ENCODE measurements at places on chromosomes 2 and 18.

- DNase-seq: no peak
These were observed 228.3 kb downstream of the SEPTIN10 start for GRCh38 chr2:109385506-109385905.

DNA sequence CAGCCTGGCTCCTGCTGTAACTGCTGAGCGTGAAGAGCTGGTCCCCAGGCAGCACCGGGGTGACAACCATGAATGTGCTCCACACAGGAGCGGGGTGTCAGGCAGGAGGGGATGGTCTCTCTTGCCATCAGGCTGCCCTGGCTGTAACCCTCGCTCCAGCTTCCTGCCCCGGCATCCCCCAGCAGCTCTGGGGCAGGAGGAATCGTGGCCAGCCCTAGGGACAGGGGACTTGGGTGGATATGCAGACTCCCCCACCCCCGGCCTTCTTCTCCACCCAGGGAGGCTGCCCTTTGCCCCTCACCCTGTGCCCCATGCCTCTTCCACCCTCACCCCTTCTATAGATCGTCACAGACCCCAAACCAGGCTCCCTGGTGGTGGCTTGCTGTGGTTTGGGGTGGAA, 69.4 kb upstream of the SMAD7 start:
- DNase-seq: no peak

- no peak for DNase-seq
These were observed 101.7 kb upstream of the FZD7 start for GRCh38 chr2:201931951-201932350.

GRCh38 chr2:37231241-37232130, at the start of the genes CEBPZ and NDUFAF7:
CEBPZ (minus strand) TSS chr2:37231596; CDS start chr2:37231567, 29 bp downstream.
NDUFAF7 (plus strand) TSS chr2:37231658; CDS start chr2:37231706, 48 bp downstream.
- no peak for DNase-seq

GRCh38 chr18:54440292-54440691, 82.6 kb downstream of the C18orf54 start:
- DNase-seq: no peak

DNA sequence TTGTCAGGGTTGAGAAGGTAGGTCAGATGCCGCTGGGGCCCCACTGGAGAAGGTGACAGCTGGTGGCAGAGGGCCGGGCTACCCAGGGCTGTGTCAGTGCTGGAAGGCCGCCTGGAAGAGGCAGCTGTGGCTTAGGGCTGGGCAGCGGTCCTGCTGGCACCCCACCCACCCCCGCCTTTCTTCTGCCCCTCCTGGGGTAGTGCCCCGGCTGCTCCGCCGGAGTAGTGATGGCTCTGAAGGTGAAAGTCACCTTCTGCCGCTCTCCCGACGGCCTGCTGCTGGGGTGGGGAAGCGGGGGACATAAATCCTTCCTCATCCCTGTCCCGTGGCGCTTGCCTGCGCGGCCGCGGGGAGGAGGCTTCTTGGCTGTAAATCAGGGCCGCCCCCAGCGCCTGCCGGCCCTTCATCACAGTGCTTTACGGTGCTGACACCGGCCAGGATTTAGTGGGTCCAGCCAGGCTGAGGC, 332.2 kb downstream of the DYSF start:
- DNase-seq: no peak

DNA sequence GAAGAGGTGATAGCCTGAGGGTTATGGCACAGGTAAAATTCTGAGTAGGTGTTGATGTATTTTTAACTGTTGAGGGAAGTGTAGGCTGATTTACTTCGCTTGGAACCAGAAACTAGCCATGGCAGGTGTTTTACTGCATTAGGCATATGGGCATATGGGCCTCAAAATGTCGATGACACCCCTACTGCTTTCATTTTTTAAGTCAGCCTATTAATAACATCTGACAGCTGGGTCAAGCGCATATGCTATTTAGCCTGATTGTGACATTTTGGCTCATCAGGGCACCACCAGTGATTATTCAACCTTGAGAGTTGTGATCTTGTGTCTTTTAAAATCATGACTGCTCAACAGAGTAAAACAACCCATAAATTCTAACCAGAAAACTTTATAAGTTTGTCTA, 1396.9 kb upstream of the NXPH2 start:
- no peak for DNase-seq

DNA sequence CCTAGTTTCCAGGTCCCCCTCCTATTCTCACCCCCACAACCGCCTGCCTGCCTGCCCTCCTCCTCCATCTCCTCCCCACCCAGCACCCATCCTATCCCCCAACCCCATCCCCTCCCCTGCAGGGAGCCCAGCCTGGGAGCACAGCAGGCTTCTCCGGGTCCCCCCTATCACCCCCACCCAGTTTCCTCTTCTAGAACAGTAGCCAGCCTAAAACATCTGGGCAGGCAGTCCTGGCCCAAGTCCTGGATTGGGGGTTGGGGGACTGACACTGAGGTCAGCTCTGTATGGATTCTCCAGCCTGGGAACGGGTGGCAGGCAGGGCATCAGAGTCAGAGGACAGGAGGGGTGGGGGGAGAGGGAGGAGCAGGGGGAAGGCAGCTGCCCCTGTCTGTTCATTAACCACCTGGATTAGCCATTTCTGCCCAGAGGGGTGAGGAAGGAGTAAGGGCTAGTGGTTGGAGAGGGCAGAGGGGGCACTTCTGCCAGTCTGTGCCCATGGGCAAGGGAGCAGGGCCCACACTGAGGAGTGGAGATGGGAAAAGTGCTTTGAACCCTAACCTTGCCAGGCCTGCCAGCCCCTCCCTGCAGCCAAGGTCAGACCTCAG, 60.0 kb downstream of the TNS1 start:
- DNase-seq: no peak

GRCh38 chr2:198476007-198476406, 671.6 kb downstream of the PLCL1 start:
- DNase-seq: no peak

DNA sequence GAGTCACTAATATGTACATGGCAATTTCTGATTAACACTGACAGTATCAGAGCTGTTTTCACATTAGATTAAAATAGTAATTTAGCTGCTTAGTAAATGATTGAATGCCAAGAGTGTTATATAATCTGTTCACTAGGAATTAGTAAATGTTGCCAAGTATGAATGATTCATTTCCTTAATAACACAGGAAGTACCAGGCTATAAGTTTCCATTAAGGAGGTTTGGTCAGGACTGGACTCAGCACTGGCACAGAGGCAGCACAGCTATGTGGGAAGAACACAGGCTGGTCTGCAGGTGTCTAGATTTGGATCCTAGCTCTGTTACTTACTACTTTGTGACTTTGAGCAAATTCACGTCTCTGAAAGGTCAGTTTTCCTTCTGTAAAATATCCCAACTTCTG, 97.2 kb downstream of the TDRD15 start:
- DNase-seq: no peak

DNA sequence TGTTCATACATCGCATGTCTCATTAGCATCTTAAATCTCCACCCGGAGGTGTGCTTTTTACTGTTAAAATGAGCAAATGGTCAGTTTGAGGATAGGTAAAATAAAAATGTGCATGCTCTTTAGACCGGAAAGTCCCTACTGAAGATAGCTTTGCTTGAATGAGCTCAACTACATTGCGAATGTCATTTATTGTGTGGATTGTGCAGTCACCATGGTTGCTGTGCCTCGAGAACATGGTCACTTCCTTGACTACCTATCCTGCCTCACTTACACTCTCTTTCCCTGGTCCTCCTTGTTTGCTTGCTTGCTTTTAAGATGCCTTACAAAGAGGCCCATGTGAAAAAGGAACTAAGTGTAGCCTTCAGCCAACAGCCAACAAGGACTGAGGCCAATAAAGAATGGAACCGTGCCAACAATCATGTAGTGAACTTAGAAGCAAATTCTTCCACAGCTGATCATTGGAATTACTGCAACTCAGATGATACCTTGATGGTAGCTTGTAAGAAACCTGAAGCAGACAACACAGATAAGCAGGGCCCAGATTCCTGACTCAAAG, 72.2 kb upstream of the BARD1 start:
- DNase-seq: no peak

DNA sequence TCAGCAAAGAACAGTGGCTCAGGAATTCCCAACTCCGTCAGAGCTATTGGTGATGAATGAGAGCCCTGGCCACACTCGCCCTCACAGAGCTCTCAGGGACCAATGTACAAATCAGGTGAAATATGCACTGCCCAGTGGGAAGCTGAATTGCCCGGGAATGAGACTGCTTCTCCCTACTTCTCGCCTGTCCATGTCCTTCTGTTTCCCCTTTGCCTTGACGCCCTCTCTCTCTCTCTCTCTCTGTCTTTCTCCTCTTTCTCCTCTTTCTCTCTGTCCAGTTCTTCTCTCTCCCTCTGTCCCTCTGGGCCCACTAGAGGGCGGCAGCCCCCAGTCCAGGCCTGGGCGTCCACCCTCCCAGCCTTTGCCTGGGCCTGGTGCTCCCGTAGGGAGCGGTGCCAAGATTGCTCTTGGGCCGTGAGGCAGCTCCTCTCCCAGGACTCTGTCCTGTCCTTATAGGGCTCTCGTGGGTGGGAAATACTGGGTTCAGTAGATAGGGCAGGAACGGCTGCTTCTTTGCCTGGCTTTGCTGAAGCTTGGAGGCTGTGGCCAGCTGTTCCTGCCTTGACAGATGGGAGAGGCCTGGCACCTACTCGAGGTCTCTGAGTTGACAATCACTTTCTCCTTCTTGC, 28.4 kb upstream of the PUM2 start:
- DNase-seq: no peak

GRCh38 chr2:14451312-14451711, 181.2 kb upstream of the LRATD1 start:
- no peak for DNase-seq

DNA sequence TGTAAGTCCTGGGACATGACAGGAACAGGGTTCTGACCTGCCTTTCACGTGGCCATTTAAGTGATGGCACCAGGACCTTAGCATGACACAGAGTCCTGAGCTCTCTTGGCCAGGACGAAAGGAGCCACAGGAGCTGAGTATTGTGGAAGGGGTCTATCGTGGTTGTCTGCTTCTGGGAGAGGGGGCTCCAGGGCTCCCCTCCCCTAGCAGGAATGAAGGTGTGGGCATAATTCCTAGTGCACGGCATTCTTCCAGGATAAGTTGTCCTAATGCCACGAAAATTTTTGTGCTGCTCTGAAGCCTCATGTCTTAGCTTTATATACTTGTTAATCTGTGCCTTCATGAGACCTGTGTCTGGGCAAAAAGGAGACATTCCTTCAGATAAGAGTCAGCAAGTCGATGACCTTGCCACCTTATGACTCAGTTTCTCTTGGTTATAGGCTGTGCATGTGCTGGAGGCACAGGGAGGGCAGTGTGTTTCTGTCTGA, 17.1 kb downstream of the GATA6 start:
- DNase-seq: no peak

DNA sequence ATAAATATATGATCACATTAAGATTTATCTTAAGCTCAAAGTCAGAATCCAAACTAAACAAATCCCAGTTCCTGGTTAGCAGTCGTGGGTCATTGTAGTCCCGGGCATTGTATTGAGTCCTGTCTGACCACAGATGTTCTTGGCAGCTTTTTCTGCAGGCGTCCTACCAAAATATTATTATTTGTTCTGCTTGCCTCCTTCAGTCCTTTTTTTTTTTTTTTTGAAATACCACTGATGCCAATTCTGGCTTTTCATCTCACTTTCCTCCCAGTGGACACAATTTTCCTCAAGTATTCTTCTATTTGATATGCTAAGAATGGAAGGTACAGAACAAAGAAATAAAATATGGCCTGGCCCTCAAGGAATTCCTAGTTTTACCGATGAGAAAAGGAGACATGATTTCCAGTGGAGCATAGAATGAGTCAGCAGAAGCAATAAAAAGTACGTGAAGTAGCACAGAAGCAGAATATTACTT, 151.6 kb downstream of the CSRNP3 start:
- no peak for DNase-seq

- DNase-seq: no peak
These were observed 80.9 kb downstream of the TSHZ1 start for GRCh38 chr18:75291460-75291859.

- no peak for DNase-seq
These were observed 68.0 kb downstream of the KLHL29 start for GRCh38 chr2:23452853-23453420.

DNA sequence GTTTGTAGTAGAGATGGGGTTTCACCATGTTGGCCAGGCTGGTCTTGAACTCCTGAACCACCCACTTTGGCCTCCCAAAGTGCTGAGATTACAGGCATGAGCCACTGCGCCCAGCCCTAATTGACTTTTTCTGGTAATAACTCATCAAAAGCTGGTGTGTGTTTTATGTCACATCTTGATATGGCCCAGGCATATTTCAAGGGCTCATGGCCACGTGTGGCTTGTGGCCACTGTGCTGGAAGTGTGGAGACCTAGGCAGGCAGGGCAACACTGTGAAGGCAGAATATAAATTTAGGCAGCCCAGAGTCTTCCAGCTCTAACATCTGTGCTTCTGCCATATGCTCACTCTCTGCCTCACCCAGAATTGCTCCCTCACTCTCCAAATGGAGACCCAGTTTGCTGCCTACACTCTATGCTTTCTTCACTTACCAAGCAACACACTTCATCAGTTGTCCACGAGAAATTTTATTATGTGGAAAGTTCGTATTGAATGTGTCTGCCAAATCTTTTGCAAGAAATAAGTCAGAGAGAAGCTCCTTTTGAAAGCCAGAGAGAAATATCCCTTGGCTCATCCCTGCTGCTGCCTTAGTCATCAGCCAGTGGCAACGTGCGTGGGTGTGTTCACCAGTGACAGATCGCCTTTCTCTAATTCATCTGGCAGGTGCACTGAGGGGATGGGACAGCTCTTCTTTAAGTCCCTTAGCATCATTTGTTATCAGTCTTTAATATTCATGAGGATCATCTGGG, 129.4 kb upstream of the CXCR4 start:
- no peak for DNase-seq

DNA sequence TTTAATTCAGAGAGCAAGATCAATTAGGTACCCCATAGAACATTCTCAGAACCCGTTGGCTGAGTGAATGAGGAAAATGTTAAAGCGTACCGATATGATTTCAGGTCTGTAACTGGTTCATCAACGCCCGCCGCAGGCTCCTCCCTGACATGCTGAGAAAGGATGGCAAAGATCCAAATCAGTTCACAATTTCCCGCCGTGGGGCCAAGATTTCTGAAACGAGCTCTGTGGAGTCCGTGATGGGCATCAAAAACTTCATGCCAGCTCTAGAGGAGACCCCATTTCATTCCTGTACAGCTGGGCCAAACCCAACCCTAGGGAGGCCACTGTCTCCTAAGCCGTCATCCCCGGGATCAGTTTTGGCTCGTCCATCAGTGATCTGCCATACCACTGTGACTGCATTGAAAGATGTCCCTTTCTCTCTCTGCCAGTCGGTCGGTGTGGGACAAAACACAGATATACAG, 7.3 kb downstream of the TGIF1 start:
- DNase-seq: no peak

DNA sequence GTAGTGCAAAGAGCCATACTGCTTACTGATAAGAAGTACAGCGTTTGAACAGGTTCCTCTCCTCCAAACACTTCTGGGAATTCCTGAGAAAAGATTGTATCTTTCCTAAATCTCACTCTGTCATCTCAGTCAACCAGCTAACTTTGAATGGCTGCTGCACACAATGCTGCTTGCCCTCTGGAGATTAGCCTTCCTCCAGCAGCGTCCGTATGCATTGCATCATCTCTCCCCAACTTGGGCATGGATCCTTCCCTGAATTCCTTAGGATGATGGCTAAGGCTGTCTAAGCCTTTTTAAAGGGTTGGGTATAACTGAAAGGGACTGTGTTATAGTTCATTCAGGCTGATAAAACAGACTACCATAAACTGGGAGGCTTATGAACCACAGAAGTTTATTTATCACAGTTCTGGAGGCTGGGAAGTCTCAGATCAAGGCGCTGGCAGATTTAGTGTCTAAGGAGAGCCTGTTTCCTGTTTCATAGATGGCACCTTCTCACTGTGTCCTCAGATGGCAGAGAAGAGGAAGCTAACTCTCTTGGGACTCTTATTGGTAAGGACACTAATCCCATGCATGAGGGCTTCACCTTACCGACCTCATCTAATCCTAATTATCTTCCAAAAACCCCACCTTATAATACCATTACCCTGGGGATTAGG, 105.3 kb downstream of the PAX3 start:
- no peak for DNase-seq

- no peak for DNase-seq
These were observed 972 bp upstream of the RASGRP3 start for GRCh38 chr2:33475224-33476130.

Data from cortex of kidney (tissue), 1 donor.